ENCODE measurements at places on chromosomes 3 and 15.

- no peak for DNase-seq
These were observed 23.7 kb downstream of the OXNAD1 start for GRCh38 chr3:16288664-16289063.

DNA sequence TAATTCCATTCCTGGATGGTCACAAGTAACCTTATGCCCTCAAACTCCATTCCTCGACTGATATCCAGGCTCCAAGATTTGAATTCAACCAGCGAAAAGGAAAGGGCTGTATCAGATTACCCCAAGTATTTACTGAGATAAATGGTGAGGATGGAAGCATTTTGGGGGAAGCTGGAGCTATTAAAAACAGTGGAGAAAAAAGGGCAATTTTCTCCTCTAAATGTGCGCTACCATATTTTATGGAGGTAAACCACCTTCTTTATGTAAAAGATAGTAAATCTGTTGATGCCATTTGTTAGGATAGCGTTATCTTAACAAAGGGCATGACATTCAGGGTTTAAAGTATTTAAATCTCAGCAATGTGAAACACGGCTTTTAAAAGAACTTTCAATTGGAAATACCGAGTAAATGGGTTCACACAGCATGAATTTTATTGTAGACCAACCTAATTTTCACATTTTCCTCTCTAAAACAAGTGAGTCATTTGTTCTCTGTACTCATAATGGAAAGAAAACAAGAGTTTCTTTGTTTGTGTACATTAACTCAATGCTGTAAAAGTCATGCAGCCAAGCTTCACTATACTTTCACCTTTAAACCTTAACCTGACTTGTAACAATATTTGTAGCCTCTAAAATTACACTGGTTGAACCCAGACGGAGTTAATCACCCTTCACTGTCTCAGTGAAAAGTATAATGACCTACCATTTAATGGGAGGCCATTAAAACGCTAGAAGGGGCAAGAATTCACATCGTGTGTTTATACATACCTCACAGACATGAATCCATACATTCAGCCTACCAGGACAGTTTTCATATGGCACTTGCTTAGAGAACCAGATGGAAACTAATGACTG lies 773.4 kb downstream of the ROBO1 start:
- no peak for DNase-seq

- DNase-seq, result no peak
These were observed 119.5 kb downstream of the STAG1 start for GRCh38 chr3:136632625-136633081.

GRCh38 chr3:96264701-96265100 lies 549.7 kb upstream of the EPHA6 start:
- no peak for DNase-seq

- no peak for DNase-seq
These were observed 194.5 kb upstream of the LRTM1 start for GRCh38 chr3:55122312-55122711.

GRCh38 chr3:193963808-193964516 lies 172.0 kb upstream of the HES1 start:
- DNase-seq, result no peak

DNA sequence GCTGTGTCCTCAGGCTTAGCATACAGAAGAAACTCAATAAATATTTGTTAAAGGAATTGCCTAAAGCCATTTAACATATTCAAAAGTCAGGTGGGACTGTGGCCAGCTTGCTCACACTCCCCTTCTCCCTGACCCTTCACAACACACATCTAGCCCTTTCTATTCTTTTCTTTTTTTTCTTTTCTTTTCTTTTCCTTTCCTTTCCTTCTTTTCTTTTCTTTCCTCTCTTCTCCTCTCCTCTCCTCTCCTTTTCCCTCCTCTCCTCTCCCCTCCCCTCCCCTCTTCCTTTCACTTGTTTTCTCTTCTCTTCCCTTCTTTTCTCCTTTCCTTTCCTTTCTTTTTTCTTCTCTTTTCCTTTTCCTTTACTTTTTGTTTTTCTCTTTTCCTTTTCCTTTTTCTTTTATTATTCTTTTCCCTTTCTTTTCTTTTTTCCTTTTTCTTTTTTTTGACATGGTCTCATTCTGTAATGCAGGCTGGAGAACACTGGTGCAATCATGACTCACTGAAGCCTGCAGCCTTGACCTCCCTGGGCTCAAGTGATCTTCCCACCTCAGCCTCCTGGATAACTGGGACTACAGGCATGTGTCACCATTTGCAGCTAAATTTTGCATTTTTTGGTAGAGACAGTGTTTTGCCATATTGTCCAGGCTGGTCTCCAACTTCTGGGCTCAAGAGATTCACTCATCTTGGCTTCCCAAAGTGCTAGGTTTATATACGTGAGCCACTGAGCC lies 377.8 kb downstream of the GRM7 start:
- DNase-seq, result no peak

DNA sequence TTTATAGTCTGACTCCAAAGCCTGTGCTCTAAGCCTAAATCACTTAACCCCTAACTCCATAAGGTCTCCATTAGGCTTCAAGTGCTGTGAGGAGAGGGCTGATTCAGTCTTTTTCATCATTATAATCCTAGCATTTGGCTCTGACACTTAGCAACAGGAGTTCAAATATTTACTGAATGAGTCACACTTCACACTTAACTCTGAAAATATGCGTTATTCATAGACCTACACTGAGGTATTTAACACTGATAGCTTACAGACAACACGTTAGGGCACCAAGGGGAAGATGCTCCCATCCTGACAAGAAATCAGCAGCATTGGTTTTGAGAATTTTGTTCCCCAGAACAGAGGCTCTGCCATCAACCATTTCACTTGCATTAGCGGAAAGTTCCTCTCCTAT lies 53.5 kb downstream of the MSL2 start:
- DNase-seq, result no peak
